ENCODE measurements at places on chromosomes 11 and 22.

DNA sequence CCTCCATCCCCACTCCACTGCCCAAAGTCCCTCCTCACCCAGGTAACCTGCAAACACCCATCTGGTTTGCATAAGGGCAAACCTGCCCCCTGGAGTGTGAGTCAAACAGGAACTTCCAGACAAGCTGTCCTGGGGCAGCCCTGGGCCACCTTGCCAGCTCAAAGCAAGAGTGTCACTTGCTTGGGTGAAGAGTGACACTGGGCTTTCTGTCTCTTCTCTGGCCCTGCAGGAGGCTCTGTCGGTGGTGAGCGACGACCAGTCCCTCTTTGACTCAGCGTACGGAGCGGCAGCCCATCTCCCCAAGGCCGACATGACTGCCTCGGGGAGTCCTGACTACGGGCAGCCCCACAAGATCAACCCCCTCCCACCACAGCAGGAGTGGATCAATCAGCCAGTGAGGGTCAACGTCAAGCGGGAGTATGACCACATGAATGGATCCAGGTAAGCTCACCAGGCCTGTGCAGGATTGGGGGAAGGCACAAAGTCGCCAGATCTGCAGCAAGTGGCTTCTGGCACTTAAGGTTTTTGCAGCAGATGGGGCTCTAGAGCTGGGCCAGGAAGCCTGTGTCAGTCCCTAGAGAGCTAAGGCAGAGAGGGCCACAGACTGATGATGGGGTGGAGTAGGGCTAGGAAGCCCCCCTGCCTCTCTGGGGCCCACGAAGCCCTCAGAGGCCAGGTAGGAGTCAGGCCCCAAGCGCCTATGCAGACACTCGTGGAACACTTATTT lies 64.2 kb downstream of the FLI1 start:
- DNase-seq, result no peak

- DNase-seq, result no peak
These were observed 12.4 kb downstream of the GLYATL2 start for GRCh38 chr11:58832056-58832645.

- DNase-seq, result no peak
These were observed 98.5 kb upstream of the CSNK2A3 start for GRCh38 chr11:11451501-11452005.

GRCh38 chr11:134592391-134592990 lies 180.4 kb upstream of the B3GAT1 start:
- DNase-seq, result no peak

- DNase-seq, result no peak
These were observed 39.4 kb downstream of the ST14 start for GRCh38 chr11:130198964-130199363.

DNA sequence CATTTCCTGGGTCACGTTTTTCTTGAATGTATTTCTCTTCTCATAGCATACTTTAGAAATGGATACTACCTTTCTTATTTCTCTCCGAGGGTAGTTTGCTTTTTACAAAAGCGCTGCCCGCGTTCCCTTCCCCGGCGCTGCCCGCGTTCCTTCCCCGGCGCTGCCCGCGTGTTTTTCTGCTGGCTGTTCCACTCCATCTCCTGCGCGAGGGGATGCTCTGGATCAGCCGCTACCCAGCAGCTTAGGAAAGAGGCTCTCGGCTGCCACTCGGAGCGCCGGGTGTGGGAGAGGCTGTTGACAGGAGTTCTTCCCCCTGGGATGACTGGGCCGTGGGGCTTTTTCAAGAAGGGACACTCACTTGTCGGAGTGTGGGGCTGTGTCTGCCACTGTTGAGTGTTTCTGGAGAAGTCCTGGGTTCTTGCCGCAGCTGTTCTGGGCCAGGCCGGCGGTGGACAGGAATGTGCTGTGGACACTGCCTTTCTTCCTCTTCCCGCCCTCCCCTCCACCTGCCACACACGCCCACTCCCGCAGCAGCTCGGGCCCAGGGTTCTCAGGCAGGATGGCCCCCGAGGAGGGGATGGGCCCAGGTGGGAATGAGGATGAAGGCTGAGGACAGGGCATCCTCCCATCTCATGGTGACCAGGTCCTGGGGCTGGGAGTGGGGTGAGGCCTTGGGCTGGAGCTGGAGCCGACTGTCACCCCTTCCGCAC lies 30.6 kb downstream of the GLB1L2 start:
- DNase-seq, result no peak
